ENCODE measurements at places on chromosomes 7 and 10. TPM values are rescaled to one million over a fixed set of nuclear protein-coding genes. Genes with fewer than 3 reads are reported as not detected.

DNA sequence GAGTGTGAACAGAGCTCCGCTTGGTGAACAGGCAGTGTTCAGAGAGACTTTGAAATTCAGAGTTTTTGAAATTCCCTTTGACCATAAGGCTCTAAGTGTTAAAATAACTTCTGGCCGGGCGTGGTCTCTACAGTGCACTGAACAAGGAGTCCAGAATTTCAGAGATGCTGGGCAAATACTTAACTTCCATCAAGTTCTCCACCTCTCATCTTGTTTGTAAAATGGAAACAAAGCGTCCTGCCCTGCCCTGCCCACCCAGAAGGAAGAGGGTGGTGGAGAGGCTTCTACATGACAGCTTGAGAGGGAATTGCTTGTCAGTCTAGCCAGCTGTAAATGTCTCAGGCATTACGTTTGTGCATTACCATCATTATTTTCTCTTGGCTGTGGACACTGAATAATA, 102.6 kb downstream of the RGS10 start:
- no peaks in the 10 kb centered on the region for H3K4me1 ChIP-seq
- H3K36me3 ChIP-seq: no peaks in the 10 kb centered on the region
- H3K27ac ChIP-seq: no peak overlapping the region
- H3K4me3 ChIP-seq: no peak overlapping the region
- no peak for DNase-seq

DNA sequence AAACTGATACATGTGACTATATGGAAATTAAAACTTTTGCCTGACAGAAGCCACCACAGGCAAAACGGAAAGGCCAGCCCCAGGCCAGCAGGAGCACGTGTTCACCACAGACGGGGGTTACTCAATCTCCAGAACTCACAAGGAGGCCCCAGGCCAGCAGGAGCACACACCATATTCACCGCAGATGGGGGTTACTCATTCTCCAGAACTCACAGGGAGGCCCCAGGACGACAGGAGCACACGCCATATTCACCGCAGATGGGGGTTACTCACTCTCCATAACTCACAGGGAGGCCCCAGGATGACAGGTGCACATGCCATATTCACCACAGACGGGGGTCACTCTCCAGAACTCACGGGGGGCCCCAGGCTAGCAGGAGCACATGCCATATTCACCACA, 61.5 kb downstream of the NKX6-2 start:
- no peaks in the 10 kb centered on the region for H3K36me3 ChIP-seq
- DNase-seq: no peak
- no peak overlapping the region for H3K4me3 ChIP-seq
- H3K27me3 ChIP-seq: no peaks in the 10 kb centered on the region
- H3K4me1 ChIP-seq: no peaks in the 10 kb centered on the region
- no peak overlapping the region for H3K27ac ChIP-seq

DNA sequence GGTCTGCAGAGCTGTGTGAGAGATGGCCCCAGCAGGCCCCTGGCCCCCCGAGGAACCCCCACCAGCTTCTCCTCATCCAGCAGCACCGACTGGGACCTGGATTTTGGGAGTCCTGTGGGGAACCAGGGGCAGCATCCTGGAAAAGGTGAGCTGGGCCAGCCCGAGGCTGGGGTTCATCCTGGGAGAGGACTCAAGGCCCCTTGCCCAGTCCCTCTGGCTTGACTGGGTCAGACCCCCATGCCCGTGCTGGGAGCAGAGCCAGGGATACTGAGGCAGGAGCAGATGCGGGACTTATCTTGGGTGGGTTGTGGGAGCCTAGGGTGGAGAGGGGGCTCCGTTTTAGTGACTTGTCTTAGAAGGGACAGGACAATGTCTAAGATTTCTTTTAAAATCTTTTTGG, 47.5 kb downstream of the ZNF467 start:
- DNase-seq: no peak
- H3K4me3 ChIP-seq: no peak overlapping the region
- no peak overlapping the region for H3K27ac ChIP-seq
- H3K27me3 ChIP-seq: no peaks in the 10 kb centered on the region
- H3K4me1 ChIP-seq: no peaks in the 10 kb centered on the region
- no peaks in the 10 kb centered on the region for H3K36me3 ChIP-seq

GRCh38 chr7:130838738-130839137, 104.7 kb upstream of the KLF14 start:
- DNase-seq: no peak
- no peaks in the 10 kb centered on the region for H3K36me3 ChIP-seq
- H3K27me3 ChIP-seq: no peaks in the 10 kb centered on the region
- no peak overlapping the region for H3K4me3 ChIP-seq
- H3K27ac ChIP-seq: no peak overlapping the region

The FEZF1 gene
- total RNA-seq: not detected

The NT5C2 gene
- 134 TPM for total RNA-seq

The UPF2 gene
- total RNA-seq: 35.7 TPM

The ANXA7 gene
- total RNA-seq: 53.8 TPM
